ENCODE measurements at places on chromosomes 11 and 22.

DNA sequence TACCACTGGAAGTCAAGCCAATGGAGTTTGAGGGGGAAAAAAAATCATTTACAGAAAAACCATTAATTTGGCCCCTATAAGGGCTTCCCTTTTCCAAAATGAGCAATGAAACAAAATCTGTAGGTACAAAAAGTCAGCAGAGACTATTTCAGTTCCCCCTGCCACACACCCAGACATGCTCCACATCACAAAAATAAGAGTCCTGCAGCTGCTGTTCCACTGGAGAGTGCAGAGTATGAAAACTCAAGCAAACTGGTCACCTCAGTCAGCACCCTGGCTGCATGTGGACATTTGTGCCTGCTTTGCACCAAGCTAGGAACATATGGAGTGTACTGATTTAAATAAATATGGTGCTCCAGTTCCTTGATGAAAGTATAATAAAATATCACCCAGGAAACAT, 15.1 kb downstream of the POU2AF1 start:
- no peak for DNase-seq

DNA sequence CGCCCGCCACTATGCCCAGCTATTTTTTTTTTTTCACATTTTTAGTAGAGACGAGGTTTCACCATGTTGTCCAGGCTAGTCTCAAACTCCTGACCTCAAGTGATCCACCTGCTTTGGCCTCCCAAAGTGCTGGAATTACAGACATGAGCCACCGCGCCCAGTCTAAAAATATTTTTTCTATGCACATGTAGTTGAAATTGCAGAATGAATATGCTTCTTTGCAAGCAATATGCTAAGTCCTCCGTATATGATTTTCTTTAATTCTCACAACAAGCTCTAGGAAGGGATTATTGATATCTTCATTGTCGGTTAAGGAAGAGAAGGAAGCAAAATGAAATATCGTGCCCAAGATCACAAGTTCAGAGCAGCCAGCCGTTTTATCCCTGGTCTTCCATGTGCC, 30.1 kb upstream of the SYT13 start:
- DNase-seq = no peak

DNA sequence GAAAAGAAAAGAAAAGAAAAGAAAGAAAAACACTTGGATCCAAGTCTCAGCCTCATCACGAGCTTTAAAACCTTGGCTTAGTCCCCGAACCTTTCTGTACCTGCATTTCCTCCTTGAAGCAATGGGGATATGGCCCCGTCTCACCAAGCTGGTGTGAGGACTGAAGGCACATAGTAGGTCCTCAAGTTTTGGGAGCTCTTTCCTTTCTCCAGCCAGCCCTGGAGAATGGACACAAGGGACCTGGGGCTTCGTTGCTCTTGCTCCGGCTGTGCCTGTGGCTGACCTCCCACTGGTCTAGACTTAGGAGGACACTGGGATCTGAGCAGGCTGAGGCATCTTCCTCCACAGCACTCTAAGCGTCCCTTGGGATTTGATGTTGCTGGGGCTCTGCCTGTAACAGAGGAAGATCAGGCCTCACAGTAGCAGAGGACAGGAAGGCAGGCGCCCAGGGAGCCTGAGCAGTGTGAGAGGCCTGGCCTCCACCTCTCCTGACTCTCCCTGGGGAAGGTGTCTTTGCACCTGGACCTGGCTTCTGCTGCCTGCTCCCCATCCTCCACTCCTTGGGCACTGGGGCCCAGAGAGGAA, 32.8 kb downstream of the KCNC1 start:
- no peak for DNase-seq

DNA sequence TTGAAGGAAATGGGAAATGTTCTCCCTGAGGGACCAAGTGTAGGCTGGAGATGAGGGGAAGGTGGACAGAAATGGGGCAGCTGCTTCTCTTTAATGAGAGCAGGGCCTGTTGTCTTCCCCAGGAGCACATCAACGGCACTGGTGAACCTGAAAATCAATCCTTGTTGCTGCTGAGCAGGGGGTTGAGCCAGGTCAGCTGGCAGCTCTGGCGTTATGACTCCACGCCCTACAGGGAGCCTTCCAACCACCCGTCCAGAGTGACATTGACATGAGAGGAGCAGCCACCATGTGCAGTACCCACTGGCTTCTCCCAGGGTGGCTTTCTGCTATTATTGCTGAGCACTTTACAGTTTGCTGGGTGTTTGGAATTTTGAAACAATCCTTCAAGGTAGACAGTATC, 116.9 kb upstream of the LDLRAD3 start:
- no peak for DNase-seq

DNA sequence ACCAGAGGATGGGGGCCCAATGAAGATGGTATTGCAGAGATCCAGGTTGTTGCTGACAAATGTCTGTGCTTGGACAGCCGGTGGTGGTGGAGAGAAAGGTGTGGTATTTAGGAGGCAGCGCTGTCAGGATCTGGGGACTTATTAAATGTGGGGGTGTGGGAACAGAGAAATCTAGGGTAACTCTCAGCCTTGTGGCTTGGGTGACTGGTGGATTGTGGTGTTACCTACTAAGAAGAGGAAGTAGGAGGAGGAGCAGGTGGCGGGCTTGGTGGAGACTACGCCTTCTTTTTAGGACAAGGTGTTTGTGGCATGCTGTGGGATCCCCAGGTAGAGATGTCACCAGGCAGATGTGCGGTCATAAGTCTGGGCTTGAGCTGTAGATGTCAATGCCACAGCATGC, 144.0 kb downstream of the GRIK4 start:
- no peak for DNase-seq

GRCh38 chr11:122337241-122337640, 221.2 kb upstream of the BLID start:
- no peak for DNase-seq

GRCh38 chr11:2892215-2892966, 6.8 kb upstream of the CDKN1C start:
- DNase-seq = peak; percentile 73

- DNase-seq = no peak
Measured at GRCh38 chr11:3107608-3108182, 50.5 kb upstream of the CARS1 start.

DNA sequence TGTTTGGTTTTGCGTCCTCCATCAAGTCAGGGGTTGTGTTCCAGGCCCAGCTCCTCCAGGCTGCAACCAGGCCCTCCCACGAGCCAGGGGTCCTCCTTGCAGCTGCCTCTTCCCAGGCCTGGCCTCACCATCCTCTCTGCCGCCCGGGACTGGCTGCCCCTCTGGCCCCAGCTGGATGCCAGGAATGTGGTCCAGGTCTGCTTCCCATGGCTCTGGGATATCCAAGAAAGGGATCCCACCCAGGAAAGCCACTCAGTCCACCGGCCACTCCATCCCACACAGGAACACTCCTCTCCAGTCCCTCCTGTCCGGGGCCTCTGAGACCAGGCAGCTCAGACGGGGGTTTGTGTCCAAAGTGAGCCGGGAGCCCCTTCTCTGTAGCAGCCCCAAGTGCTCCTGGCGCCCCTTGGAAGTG, 336.4 kb downstream of the BRD1 start:
- no peak for DNase-seq

- DNase-seq = peak; percentile 41
Measured at GRCh38 chr11:16881074-16881709, 133.0 kb downstream of the PLEKHA7 start.

DNA sequence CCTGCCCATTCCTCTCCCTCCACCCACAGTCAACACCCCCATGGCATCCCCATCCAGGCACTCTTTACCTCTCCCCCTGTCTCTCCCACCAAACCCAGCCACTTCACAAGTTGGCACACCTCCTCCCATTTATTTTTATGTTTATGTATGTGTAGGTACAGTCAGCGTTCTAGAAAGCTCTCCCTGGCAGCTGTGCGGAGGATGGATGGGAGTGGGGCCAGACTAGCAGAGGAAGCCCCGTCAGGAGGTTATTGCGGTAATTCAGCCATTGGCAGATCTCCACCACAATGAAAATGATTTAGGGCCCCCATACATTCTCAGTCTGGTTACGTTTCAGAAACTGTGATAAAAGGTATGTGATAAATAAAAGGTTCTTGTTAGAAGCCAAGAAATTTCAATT, 51.3 kb downstream of the BTG4 start:
- DNase-seq = peak; percentile 6

DNA sequence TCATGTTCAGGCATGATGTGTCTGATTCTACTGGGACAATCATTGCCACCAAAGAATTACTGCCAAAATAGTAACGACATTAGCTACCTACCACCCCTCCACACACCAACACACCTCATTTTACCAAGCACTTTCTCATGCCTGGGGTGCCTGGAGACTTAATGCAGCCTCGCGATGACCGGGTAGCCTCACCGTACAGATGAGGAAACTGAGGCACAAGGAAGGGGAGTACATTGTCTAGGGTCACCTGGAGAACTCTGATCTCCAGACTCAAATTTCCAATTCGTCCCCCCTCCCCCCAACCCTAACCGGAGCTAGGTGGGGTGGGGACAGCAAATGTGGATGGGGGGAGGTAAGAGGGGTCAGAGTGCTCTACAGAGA, 2.7 kb upstream of the RTN4RL2 start:
- DNase-seq = no peak

- no peak for DNase-seq
Measured at GRCh38 chr11:23991165-23991539, 505.7 kb upstream of the LUZP2 start.

DNA sequence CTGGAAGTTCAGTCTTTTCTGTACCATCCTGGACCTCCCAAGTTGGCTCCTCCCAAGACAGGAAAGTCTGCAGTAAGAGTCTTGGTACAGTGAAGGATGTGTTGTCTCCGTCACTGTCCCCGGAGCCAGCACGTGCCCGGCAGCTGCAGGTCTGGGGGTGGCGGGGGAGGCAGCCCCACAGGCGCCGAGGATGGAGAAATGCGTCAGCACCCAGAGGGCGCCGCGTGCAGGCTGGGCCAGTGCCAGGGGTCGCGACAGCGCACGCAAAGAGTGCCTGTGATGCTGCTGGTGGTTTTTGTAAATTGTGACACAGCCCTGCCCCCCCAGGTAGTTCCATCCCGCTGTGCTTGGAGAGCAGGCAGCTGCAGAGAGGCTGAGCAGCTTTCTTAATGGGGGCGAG, 1200.5 kb downstream of the BRD1 start:
- no peak for DNase-seq

- DNase-seq = no peak
Measured at GRCh38 chr11:69879729-69880005, 60.5 kb upstream of the FGF3 start.

- no peak for DNase-seq
Measured at GRCh38 chr22:42177891-42178336, 47.3 kb upstream of the CYP2D6 start.

DNA sequence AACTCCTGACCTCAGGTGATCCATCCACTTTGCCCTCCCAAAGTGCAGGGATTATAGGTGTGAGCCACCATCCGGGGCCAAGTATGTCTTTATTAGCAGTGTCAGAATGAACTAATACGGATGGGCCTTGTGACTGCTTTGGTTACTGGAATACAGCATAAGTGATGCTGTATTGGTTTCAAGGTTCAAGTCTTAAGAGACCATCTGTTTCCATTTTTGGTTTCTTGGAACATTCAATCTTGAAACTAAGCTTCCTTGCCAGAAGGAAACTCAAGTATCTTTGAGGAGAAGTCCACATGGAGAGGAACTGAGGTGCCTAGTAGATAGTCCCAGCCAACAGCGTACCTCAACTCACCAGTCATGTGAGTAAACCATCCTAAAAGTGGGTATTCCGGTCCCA, 58.8 kb downstream of the APOL3 start:
- DNase-seq = no peak

GRCh38 chr11:83087035-83087434, 15.3 kb upstream of the RAB30 start:
- DNase-seq = peak; percentile 14

DNA sequence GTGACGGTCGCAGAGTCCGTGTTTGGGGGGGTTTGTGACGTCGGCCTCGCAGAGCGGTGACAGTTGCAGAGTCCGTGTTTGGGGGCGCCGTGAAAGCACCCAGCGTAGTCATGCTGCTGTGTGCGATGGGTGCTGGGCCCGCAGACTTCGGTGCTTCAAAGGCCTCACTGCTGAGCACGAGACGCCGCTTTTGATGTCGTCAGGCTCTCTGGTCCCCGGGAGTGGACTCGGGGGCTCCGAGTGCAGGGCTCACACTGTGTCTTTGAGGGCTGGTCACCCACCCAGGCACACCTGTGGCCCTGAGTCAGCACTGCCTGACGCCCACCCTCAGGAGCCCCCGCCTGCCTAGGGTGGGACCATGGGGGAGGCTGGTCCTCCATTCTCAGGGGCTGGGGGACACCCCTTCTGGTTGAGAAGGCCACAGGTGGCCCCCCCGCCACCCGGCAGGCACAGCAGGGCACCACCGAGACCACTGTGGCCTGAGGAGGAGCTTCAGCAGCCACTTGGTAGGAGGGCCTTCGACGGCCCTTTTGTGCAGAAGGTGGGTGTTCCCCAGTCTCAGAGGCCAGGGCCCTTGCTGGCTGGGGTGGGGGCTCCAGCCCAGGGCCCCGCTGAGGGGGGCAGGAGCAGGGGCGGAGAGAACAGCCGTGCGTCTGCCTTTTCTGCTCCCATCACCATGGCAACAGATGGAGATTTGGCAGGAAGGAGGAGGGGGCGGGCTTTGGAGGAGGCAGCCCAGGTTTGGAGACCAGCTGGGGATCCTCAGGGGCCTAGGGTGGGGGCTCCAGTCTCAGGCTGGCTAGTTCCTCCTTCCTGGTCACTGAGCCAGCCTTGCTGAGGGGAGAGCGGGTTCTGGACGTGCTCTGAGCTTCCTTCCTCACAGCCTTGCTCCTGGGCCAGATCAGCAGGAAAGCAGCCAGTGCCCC, 20.9 kb downstream of the BRSK2 start:
- DNase-seq = no peak

DNA sequence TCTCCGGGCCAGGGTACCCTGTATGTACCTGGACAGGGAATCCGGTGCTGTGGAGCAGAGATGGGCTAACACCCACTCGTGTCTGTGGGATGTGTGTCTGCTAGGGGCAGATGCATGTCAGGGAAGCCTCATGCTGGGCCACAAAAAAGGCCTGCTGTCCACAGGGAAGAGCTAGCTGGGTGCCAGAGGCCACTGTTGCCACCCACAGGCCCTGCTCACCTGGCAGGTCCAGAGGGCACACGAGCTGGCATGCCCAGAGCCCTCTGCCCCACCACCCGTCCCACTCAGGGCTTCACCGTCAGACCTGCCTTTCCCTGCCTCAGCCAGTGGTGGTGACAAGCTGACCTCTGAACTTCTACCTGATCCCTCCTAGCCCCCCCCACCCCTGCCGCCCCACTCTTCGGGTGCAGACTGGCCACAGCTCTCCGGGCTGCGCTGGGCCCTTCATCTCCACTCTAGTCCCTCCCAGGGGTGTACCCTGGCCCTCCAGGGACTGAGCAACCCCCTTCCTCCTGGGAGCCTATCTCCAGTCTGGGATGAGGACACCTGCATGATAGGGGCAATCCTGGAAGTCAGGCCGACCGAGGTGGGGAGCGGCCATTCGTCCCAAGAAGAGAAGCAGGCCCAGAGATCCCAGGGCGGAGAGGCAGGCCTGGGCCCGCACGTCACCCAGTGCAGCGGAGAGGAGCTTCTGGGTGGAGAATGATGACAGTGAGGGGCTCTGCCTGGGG, 1.4 kb downstream of the SLC25A22 start:
- no peak for DNase-seq

GRCh38 chr11:19460718-19461405, 220.1 kb upstream of the E2F8 start:
- DNase-seq = peak; percentile 13
